Placental pericyte (primary cell): ENCODE measurements at places on chromosomes 7 and 10. TPM values are rescaled to one million over a fixed set of nuclear protein-coding genes. Genes with fewer than 3 reads are reported as not detected.

Gene MRPS17
- total RNA-seq: 9.0 and 10.9 TPM in 2 replicates

Gene NKX1-2
- total RNA-seq: not detected in 2 replicates

Gene STX1A
- 11.8 and 30.2 TPM in 2 replicates for total RNA-seq

Gene HOXA6
- total RNA-seq: 0.22 and 4.3 TPM in 2 replicates

Gene MINPP1
- total RNA-seq: 53.0 and 67.0 TPM in 2 replicates

Gene C10orf143
- total RNA-seq: 0.22 and 0.29 TPM in 2 replicates

Gene LRRC18
- not detected in 2 replicates for total RNA-seq

Gene TMEM213
- not detected in 2 replicates for total RNA-seq

Gene CASTOR2
- total RNA-seq: 10.1 and 16.2 TPM in 2 replicates

Gene TLX1
- not detected in 2 replicates for total RNA-seq

Gene ASB15
- not detected in 2 replicates for total RNA-seq

Gene OR2A2
- total RNA-seq: not detected in 2 replicates
